ENCODE measurements at places on chromosomes 16 and 17.

- DNase-seq = no peak
Observed at GRCh38 chr17:81257533-81257932, 18.4 kb downstream of the NDUFAF8 start.

DNA sequence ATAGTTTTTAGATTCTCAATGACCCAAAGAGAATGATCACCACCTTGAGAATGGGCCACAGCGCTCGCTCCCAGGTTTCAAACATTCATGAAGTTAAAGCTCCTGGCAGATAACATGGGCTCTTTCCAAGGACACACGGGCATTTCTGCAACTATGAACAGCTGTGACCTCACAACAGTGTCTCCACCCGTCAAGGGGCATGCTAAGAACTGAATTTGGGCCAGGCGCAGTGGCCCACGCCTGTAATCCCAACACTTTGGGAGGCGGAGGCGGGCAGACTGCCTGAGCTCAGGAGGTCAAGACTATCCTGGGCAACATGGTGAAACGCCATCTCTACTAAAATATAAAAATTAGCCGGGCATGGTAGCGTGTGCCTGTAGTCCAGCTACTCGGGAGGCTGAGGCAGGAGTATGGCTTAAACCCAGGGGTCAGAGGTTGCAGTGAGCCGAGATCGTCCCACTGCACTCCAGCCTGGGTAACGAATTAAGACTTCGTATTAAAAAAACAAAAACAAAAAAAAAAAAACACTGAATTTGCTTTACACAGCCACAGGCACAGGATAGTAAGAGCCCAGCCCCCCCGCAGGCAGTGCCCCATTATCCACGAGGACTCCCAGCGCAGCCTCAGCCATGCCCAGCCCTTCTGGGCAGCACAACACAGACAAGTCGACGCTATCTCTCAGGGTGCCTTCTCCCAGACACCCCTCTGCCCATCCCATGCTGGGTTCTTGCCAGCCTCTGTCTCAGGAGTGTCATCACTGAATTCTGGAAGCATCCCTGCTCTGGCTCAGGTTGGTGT lies 7.2 kb downstream of the USP7 start:
- no peak for DNase-seq

- DNase-seq = no peak
Observed at GRCh38 chr16:56851671-56852400, 13.2 kb upstream of the SLC12A3 start.

GRCh38 chr16:84498859-84499620 lies 5.4 kb downstream of the MEAK7 start:
- DNase-seq = no peak

DNA sequence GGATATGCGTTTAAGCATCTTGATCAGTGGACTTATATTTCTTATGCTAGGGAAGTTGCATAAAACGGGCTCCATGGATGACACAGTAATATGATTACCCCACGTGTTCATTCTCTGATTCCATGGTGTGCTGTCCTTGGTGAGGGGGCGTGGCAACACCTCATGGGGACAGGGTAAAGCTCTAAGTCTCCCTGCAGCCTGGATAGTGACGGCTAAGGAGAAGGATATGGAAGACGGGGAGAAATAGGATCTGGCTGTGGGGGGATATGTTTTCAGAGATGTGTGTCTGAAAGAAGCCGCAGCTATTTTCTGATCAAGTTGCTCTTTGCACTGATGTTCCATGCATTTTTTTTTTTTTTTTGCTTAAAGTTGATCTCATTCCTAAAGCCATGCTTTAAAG lies 84.3 kb downstream of the MARCHF10 start:
- no peak for DNase-seq

DNA sequence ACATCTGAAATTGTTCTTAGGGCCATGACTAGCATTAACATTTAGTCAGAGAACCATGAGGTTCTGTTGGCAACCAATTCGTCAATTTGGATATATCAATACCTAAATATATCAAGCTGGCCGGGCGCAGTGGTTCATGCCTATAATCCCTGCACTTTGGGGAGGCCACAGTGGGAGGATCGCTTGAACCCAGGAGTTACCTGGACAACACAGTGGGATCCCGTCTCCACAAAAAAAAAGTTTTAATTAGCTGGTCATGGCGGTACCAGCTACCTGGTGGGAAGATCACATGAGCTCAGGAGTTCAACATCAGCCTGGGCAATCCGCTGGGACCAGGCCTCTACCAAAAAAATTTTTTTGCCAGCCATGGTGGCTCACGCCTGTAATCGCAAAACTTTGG lies 8.4 kb downstream of the YWHAE start:
- no peak for DNase-seq
